Stimulated activated CD4-positive, alpha-beta T cell treated with anti-CD3 and anti-CD28 coated beads, TNF-alpha, amount 100 ng/mL, for 24 hours (primary cell): ENCODE measurements at places on chromosomes 2 and 18.

- no peak for DNase-seq
These were observed 59.3 kb upstream of the ANKRD44 start for GRCh38 chr2:197369933-197370320.

DNA sequence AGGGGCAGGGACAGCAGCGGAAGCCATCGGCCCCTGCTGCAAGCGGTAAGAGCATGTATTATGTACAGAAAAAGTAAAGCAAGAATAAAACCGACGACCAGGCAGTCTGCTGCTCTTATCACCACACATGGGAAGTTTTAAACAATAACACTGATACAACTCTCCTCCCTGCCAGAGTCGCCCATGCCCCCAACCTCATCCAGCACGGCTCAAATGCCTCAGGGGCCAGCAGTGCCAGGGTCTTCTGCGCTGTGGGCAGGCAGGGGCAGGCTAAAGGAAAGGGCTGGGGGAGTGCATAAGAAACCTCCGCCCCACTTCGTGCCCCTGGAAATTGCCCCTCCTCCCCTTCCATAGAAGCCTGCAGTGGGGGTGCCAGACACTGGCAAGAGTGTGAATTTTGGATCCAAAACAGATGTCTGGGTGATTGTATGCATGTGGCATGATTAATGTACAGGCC lies 10.1 kb downstream of the TEX51 start:
- DNase-seq, result no peak

DNA sequence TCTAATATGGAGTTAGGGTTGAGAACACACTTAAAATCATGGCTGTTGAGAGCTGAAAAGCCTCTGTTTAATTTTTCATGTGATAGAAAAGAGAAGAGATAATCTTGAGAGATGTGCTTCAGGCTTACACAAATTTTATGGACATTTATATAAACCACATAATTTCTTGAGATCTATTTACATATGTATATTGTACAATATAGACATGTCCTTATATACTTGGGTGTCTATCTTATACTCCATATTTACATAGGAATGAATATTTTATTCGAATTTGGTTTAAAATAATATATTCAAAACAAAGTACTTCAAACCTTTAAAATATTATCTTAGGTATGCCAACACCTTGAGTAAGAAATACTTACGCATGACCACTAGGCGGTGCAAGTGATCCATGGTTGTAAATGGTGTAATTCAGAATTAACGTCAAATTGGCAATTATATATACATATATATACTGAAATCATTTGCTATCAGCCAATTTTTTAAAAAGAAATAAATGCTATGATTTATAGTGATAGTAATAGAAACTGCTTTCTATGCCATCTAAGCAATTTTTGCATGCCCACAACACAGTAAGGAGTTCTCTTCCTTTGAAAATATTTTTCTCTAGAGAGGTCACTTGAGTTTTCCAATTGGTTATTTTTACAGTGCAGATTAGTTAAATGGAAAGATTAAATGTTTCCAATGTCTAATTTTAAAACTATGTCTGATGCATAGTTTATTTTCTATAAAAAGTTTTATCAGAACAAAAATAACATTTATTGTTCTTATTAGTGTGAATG lies 37.6 kb upstream of the SPAG16 start:
- DNase-seq, result peak; percentile 26

- no peak for DNase-seq
These were observed 76.3 kb downstream of the STPG4 start for GRCh38 chr2:47078541-47079482.

DNA sequence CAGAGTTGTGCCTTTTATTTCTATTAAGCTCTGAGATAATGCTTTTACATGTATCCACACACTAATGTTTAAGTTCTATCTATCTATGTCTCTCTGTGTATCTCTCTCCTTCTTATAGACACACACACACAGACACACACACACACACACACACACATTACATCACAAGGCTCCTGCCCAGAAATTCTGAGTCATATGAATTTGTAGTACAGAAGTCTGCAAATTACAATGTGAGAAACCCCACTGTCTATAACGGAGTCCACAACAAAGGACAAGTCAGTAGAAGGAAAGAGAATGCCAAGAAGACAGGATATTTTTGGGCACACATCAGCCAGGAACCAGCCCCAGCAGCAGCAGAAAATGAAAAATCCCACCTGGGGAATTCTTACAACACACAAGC lies 142.4 kb downstream of the EN1 start:
- no peak for DNase-seq

DNA sequence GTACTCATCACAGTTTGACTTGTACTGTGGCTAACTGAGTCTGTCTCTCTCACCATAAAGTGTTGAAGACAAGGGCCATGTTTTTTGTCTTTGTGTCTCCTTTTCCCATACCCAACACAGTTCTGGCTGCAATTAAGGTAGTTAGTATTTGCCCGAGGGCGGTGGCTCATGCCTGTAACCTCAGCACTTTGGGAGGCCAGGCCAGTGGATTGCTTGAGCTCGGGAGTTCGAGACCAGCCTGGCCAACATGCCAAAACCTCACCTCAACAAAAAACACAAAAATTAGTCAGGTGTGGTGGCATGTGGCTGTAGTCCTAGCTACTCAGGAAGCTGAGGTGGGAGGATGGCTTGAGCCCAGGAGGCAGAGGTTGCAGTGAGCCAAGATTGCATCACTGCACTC lies 6.9 kb upstream of the KIF3C start:
- no peak for DNase-seq

GRCh38 chr2:141498561-141498960 lies 632.3 kb downstream of the LRP1B start:
- DNase-seq, result no peak

DNA sequence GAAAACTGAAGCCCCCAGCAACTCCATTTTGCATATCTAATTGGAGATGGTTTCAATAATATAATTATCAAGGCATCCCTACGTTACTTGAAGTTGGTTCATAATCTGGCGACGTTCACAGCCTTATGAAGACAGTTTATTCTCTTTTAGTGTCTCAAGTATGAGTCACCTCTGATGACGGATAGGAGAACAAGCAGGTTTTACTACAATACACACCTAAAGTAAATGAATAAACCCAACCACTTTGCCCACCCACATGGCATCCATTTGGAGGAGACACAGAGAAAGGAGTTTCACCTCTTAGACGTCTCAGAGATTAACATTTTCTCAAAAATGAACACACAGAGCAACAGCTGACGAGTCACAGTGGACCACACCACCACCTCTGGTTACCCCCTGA lies 40.8 kb downstream of the BCL11A start:
- no peak for DNase-seq

DNA sequence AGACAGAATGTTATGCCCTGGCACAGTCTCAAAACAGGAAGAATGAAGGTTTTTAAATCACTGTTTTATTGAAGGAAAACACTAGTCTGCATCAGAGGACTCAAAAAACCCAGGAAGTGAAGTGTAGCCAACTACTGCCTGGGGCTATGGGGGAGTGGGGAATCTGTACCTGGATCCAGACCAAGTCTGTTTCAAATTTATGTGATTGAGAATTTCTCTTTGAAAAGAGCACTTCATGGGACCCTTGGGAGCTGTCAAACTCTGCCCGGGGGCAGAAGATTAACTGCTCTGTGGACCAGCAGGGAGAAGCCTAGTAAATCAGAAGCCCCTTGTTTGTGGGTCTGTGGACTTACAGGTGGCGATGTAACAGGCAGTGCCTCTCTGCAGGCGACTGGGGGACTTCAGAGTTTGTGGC lies 45.3 kb upstream of the TANC1 start:
- DNase-seq, result no peak

GRCh38 chr2:3420076-3420768 lies 40.7 kb downstream of the TRAPPC12 start:
- no peak for DNase-seq

GRCh38 chr2:226087505-226088365 lies 688.2 kb downstream of the NYAP2 start:
- no peak for DNase-seq

GRCh38 chr2:62412347-62412742 lies 93.7 kb downstream of the TMEM17 start:
- no peak for DNase-seq

- DNase-seq, result no peak
These were observed 50.1 kb downstream of the HS1BP3 start for GRCh38 chr2:20600756-20601325.

DNA sequence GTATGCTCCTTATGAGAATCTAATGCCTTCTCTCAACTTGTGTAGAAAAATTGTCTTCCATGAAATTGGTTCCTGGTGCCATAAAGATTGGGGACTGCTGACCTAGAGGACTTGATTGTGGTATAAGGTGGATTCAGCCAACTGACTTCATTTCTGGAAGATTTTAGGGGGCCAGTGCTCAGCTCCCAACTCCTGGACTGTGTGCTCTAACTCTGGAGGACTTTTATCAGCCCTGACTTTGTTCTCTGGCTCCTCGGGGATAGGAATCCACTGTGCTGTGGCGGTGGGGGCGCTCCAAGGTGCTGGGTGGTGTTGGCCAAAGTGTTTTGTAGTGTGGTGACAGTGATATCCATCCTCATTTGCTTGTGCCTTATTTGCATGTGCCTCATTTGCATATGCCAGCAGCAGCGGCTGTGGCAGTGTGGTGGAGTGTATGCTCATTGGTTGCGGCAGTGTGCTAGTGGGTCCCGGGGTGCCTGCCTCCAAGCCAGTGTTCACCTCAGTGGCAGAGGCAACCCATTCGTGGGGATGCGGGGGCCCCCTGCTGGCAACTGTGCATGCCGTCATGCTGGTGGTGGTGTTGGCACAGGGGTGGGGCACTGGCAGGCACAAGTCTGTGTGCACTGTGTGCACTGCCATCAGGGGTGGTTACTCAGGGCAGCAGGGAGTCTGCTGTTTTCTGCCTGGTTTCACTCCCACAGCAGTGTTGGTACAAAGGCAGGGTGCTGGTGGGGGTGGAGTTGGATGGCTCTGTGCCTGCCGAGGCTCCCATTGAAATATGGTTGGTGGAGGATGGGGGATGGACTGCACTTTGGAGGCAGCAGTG lies 19.6 kb downstream of the EHBP1 start:
- DNase-seq, result no peak

- no peak for DNase-seq
These were observed 121.3 kb upstream of the SYT4 start for GRCh38 chr18:43398601-43399000.

DNA sequence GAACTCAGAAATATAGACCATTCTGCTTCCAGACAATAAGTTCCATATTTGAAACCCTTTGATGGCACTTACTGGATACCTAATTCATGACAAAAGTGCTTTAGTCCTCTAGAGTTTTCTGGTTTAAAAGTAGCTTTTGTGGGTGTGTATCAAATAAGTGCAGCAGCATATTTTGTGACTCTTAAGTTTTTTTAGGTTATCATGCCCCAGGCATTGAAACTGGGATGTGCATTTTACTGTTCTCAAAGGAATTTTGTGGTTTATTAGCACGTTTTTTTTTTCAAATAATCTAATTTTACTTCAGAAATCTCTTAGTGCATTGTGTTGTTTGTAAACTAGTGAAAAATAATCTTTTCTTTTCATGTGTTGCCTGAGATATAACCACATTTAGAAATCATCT lies 1.5 kb downstream of the XRCC5 start:
- no peak for DNase-seq

- no peak for DNase-seq
These were observed 99.5 kb upstream of the EPAS1 start for GRCh38 chr2:46197672-46198071.

GRCh38 chr2:88810488-88810887 lies 119.0 kb downstream of the RPIA start:
- no peak for DNase-seq

DNA sequence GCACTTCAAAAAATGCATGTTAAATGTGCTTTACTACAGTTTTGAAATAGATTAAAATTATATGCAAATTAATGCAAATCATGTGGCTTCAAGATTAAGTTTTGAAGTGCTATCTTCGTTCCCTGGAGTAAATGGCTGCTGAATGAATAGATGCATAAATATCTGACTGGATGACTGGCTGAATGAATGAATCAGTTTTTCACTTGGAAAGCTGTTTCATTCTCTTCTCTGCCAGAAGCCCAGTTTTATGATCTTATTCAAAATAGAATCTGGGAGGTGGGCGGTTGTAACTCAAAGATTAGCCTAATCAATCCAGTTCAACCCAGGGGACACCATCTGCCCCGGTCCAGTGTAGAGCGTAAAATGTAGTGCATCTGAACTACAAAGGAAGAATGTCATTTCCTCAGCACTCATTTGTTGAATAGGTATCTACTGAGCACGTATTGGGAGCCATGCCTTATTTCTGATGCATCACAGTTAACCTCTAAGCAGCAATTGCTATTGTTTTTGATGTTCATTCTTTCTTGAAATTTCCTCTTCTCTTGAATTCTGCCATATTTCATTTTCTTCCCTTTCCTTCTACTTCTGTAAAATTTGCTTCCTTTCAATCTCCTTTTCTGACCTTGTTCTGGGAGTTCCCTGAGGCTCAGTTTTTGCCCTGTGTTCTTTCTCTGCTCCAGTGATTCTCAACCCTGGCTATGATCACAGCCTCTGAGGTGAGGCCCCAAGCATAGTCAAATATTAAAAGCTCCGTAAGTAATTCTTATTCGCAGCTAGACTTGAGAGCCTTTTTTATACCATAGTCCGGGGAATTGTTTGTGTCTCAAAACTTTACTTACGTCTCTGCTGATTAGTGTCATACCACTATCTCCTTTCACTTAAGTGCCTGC lies 282.7 kb downstream of the PARD3B start:
- DNase-seq, result no peak

GRCh38 chr2:64792995-64793639 lies 139.4 kb upstream of the SERTAD2 start:
- no peak for DNase-seq

GRCh38 chr18:361941-362310 lies 94.1 kb upstream of the THOC1 start:
- no peak for DNase-seq

GRCh38 chr2:216733046-216733445 lies 37.7 kb upstream of the IGFBP5 start:
- DNase-seq, result no peak

DNA sequence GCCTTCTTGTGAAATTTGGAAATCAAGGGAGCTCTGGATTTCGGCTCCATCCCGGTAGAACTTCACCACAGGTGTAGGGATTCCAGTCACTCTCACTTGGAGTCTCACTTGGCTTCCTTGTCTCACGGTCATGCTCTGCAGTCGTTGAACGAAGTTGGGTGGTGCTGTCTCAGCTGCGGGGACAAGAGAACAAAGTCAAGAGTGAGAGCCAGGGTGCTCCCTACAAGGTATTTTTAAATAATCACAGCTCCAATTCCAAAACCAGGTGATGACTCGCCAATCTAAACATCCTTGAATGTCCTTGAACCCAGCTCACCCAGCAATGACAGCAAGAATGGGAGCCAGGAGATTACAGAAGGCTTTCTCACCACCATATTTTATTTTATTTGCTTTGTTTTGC lies 6.7 kb downstream of the TTN start:
- DNase-seq, result no peak
